Activated T-helper 2 cell treated with anti-CD3 and anti-CD28 coated beads, Interferon-gamma antibody, Interleukin-2, Interleukin-4, amounts not matched to agents 10 μg/mL and 5 μg/mL and 100 μg/mL, durations not matched to agents 14 hours and 24 hours and 36 hours (primary cell): ENCODE measurements at places on chromosomes 13 and 19.

GRCh38 chr19:35069696-35070095 lies 28.2 kb downstream of the HPN start:
- no peak for DNase-seq

GRCh38 chr19:7067716-7068115 lies 1.8 kb upstream of the ZNF557 start:
- no peak for DNase-seq

GRCh38 chr19:48950159-48950558 lies 4.5 kb upstream of the BAX start:
- no peak for DNase-seq

GRCh38 chr19:40605216-40605971 lies 4.2 kb downstream of the LTBP4 start:
- peak; percentile 86 for DNase-seq

- no peak for DNase-seq
Measured at GRCh38 chr13:73224703-73225102, 165.9 kb downstream of the KLF5 start.

DNA sequence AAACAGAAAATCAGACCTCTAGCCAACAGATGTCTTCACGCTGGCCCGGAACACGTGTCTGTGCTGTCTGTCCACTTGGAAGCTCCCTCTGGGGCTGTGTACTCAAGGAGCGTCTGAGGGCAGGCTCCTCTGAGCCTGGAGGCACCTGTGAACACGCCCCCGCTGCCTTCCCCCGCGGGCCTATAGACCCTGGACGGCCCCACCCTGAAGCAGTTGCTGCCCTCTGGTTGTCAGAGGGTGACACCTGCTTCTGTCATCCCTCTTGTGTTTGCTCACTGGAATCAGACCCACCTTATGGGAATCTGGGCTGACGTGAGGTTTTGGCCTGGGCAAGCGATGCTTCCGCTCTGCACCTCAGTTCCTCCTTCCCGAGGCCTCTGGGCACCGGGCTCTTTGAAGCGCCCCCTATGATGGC lies 19.2 kb downstream of the EPN1 start:
- DNase-seq: no peak
